Endodermal cell (in vitro differentiated cells): ENCODE measurements at places on chromosomes 4 and X.
A peak's percentile ranks its signal among the peaks of the same experiment; 100 is the strongest.

- DNase-seq: peak; percentile 41
Measured at GRCh38 chr4:7046971-7047370, 3.8 kb downstream of the TADA2B start.

GRCh38 chrX:49773993-49774392 lies 55.1 kb upstream of the PAGE4 start:
- DNase-seq: no peak

DNA sequence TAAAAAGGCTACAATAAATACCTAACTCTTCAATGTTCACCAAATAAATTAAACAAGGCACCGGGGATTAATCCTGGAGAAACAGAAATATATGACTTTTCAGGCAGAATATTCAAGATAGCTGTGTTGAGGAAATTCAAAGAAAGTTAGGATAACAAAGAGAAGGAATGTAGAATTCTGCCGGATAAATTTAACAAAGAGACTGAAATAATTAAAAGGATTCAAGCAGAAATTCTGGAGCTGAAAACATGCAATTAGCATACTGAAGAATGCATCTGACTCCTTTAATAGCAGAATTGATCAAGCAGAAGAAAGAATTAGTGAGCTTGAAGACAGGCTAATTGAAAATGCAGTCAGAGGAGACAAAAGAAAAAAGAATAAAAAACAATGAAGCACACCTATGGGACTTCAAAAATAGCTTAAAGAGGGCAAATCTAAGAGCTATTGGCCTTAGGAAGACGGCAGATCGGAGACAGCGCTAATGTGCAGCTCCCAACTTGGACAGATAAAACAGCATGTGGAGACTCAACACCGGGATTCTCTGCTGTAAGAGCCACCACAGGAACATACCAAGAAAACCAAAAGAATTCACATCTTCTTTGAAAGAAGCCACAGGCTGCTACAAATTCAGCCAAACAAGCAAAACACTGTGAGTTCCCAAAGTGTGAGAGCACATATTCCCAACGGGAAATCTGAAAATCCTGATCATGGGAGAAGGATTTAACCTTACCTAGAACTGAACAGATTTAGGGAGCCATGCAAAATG lies 1290.9 kb downstream of the PCDH18 start:
- DNase-seq: no peak

DNA sequence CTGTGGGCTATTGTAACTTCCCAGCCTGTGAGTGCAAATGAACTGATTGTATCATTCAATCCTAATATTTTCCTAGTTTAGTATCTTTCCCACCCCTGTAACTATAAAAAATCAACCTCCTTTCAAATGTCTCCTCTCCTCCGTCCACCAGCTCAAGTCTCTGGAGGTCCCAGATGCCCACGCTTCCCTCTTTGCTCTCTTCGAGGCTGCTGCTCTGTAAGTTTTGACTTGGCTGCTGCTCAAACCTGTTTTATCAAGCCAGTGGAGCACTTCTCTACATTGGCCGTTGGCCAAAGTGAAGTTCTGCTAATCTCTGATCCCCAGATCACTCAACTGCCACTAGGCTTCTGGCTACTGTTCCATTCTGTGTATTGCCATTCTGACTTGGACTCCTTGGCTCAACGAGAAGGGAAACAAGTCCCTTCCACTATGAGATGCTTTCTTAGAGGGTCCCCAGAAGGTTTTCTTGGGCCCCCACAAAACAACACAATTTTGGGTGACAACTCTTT lies 60.7 kb upstream of the RAPGEF2 start:
- no peak for DNase-seq

- DNase-seq: no peak
Measured at GRCh38 chrX:35351212-35351611, 408.6 kb downstream of the FAM47B start.
